ENCODE measurements at places on chromosomes 3 and 15. TPM values are rescaled to one million over a fixed set of nuclear protein-coding genes. Genes with fewer than 3 reads are reported as not detected.

The YEATS2 gene
- 35.4 TPM for total RNA-seq

The HHATL gene
- 18.1 TPM for total RNA-seq

The TTC23 gene
- total RNA-seq, result 17.7 TPM

The B3GALNT1 gene
- 20.4 TPM for total RNA-seq

The KCNAB1 gene
- total RNA-seq, result 4.3 TPM

The MELTF gene
- 6.1 TPM for total RNA-seq

The ATP8B4 gene
- 4.9 TPM for total RNA-seq

The PPCDC gene
- 8.0 TPM for total RNA-seq

The SATB1 gene
- 29.0 TPM for total RNA-seq

DNA sequence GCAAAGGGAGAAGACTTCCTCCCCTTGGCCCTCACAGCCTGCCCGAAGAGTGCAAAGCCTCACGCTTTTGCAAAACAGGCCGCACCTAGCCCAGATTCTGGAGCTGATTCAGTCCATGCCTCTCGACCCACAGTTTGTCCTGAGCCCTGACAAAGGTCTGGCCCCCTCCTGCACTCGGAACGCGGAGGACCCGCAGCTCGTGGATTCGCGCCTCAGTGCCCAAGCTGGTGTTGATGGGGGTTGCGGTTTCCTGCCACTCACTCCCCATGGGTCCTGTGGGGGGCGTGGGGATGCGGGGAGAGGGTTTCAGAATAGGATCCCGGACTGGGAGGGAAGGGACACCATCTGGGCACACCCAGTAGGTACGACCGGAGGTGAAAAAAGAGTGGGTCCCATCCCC lies 594 bp upstream of the CRABP1 start:
- no peak overlapping the region for H3K27ac ChIP-seq
- peaks cover 25% of the 10 kb centered on the region for H3K4me1 ChIP-seq
- H3K27me3 ChIP-seq, result peaks cover 69% of the 10 kb centered on the region
- no peak overlapping the region for H3K4me3 ChIP-seq

DNA sequence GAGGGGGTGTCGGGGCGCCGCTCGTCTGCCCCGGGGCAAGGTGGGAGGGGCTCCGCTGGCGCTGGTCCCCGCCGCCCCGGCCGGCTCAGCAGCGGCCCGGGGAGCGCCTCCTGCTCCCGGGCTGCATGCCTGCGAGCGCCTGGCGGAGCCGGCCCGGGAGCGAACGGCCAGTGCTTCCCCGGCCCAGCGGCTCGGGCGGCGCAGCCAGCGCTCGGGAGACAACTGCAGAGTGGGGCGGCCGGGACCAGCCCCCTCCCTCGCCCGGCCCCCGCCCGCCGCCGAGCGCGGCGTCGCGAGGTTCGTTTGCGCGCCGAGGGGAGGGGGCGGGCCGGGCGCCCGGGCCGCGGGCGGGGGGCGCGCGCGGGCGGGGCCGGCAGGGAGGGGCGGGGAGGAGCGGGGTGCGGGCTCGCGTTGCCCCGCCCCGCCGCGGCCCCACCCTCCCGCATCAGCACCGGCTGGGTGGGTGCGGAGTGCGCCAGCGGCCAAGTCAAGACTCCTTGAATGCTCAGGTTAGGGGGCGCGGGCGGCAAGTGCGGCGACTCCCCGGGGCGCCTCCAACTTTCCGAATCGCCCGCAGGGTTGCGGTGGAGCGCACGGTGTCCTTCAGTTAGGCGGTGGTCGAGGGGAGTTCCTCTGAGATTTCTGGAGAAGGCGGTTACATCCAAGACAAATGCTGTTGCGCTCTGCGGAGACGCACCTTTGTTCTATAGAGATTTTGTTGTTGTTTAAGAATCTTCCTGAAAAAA lies at the start of gene RGMA:
Gene RGMA, minus strand, starts transcription at position 231 of the 746 bp plus-strand sequence. CDS start 279 bp downstream, outside the sequence.
- H3K27ac ChIP-seq, result peak within 1 kb of the TSS; percentile 78
- peaks cover 9% of the 10 kb centered on the region for H3K27me3 ChIP-seq
- peak within 1 kb of the TSS; percentile 77 for H3K4me3 ChIP-seq
- peaks cover 3% of the 10 kb centered on the region for H3K36me3 ChIP-seq
- H3K4me1 ChIP-seq, result peaks cover 20% of the 10 kb centered on the region

DNA sequence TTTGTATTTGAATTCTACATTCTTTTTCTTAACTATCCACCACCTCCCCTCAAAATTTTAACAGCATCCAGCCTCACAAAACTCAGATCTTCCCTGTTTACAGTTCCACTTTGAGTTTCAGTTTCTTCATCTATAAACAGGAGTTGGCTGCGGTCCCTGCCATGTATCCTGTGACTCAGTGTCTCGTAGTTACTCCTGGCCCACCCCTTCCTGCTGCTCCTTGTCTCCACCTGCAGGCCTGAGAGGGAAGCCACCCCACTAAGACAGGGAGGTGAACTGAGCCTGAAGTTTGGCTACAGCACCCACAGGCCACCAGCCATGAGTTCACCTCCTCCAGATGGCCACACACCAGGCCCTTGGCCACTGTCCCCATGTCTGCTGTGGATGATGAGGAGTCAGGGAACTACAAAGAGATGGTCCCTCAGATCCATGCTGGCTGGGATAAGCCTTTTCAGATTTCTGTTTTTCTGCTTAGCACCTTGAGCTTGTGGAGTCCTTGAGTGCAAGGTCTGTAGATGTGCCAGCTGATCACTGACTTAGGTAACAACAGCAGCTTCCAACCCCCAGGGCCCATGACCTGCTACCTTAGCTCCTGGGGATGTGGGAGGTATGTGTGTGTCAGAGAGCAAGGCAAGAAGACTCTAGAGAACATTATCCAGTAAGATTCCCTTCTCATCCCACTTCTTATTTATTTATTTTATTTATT lies 37.5 kb downstream of the CD86 start:
- H3K27ac ChIP-seq, result no peak overlapping the region
- H3K4me3 ChIP-seq, result no peak overlapping the region
- peak; percentile 38 for DNase-seq
- H3K4me1 ChIP-seq, result peaks cover 15% of the 10 kb centered on the region
- H3K27me3 ChIP-seq, result no peaks in the 10 kb centered on the region

DNA sequence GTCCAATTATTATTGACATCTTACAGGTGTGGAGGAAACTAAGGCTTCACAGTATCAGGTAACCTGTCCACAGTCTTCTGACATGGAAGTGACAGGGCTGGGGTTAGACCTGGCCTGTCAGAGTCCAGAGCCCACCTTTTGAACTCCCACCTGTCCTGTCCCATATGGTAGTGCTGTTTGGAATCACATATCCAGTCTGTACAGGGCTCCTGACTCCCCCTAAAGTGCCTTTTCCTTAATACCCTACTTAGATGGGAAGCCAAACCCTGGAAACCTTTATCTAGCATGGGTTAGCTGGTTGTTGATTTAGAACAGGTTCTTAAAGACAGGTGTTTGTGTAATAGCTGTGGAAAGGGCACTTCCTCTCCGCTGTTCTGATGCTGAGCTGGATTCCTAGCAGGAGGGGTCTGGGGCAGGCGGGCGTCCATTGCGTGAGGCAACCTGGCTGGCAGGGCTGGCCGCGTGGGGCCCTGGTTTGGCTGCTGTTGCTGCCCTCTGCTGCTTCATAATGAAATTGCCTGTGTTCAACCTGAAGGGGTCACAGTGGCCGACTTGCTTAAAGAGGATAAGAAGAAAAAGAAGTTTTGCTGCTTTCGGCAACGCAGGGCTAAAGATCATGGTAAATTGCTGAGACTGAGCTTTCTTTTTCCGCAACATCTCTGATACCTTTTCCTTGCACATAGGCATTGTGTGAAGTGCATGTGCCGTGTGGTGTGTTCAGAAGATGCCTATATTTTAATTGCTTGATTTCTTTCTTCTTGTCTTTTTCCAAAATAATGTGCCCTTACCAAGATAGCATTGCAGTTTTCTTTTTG lies 136.2 kb downstream of the CHDH start:
- H3K4me1 ChIP-seq, result peaks cover 7% of the 10 kb centered on the region
- peak; percentile 73 for DNase-seq

DNA sequence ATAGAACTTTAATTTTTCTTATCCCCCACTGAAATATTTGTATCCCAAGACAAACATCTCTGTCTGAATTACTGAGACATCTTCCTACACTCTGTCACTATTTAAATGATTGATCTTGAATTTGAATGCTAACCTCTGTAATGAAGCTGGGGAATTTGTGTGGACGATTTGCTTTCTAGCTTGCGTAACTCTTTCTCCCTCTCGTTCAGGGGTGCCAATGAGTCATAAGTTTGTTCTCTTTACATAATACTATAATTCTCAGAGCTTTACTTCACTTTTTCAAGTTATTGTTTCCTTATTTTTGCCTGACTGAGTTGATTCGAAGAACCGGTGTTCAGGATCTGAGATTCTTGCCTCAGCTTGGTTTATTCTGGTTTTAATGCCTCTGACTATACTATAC lies 783.3 kb upstream of the CADM2 start:
- no peaks in the 10 kb centered on the region for H3K4me1 ChIP-seq
- H3K27me3 ChIP-seq, result no peaks in the 10 kb centered on the region
- H3K4me3 ChIP-seq, result no peak overlapping the region
- no peak for DNase-seq
- H3K36me3 ChIP-seq, result no peaks in the 10 kb centered on the region

DNA sequence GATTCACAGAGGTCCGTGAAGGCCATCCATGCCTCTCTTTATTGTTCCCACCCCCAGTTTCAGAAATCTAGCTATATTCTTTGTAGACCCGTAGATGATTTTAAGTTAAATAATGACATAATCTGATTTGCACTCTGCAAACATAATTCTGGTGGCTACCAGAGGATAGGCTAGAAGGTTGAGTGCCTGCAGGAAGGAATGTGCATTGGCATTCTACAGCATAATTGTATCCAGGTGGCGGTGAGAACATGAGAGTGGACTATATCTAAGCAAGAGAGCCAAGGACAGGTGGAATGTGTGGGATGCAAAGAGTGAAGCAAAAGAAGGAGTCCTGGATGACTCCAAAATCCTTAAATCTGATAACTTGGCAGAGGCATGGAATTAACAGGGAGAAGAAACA lies 298.5 kb upstream of the MME start:
- H3K4me3 ChIP-seq, result no peak overlapping the region
- H3K27ac ChIP-seq, result no peak overlapping the region
- H3K4me1 ChIP-seq, result no peaks in the 10 kb centered on the region
- H3K27me3 ChIP-seq, result no peaks in the 10 kb centered on the region
- DNase-seq, result no peak
- no peaks in the 10 kb centered on the region for H3K36me3 ChIP-seq

DNA sequence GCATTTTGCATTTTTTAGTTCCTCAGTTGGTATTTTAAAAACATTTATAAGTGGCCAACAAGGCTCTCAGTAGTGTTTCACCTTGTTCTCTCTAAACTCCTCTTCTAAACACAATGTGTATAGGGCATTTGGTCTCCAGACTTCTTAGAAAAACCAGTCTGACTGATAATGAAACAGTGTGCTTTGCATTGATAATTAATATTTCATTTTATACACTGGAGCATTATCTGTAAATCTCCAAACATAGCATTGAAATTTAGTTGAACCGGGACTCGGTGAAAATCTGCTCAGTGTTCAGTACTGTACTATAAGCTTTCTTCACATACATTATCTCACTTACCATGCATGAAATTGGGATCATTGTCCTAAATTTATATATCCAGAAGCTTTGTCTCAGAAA lies 53.6 kb downstream of the SETD5 start:
- no peaks in the 10 kb centered on the region for H3K27me3 ChIP-seq
- H3K27ac ChIP-seq, result no peak overlapping the region
- no peak for DNase-seq
- peaks cover 46% of the 10 kb centered on the region for H3K36me3 ChIP-seq
- no peaks in the 10 kb centered on the region for H3K4me1 ChIP-seq

DNA sequence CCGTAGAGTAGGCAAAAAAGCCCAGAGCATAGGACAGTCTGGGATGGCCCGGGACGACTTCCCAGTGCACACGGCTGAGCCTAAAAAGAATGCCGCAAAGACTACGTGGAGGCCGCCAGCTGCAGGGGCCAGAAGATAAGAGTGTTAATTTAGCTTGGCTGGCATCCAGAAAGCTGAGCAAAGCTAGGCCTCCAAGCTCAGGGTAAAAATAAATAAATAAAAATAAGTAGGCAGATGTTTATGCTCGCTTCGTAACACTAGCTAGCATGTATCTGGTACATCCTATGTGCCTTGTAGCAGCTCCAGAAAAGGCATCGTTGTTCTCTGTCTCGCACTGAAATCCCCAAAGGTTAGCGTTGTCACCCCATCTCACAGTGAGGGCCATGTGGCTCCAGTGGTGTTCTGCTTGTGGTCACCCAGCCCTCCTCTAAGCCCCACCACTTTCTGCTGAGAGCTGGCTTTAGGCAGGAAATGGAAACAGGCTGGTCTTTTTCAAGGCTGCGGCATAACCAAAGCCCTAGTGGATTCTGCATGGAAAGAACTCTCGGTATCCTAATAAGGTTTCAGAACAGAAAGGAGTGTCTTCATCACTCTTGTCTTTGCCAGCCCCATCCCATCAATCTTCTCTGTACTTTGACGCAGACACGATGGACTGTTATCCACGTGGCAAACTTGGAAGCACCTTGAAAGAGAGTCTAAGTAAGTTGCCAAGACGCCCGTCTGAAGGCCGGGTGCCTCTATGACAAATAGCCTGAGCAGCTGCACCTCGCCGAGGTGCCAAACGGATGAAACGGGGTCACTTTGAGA lies 58.1 kb upstream of the MEF2A start:
- peak overlapping the region; percentile 86 for H3K27ac ChIP-seq
- no peak overlapping the region for H3K4me3 ChIP-seq
- DNase-seq, result peak; percentile 84
- peaks cover under 1% of the 10 kb centered on the region for H3K27me3 ChIP-seq

DNA sequence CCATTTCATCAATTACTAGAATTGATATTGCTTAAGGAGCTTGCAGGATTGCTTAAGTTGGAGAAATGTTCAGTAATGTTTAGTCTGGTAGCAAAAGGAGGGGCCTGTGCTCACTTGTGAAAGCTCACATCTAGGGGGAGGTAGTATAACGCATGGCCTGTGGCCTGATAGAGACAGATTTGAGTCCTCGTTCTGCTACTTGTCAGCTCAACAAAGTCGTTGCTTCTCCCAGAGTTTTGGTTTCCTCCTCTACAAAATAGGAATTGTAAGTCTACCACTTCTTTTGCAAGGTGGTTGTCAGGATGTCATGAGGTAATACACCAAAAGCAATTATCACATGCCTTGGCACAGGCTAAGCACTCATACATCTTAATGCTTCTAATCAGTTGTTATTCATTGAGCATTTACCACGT lies 1.3 kb downstream of the ST3GAL6 start:
- H3K27me3 ChIP-seq, result no peaks in the 10 kb centered on the region
- H3K27ac ChIP-seq, result no peak overlapping the region
- no peak overlapping the region for H3K4me3 ChIP-seq

DNA sequence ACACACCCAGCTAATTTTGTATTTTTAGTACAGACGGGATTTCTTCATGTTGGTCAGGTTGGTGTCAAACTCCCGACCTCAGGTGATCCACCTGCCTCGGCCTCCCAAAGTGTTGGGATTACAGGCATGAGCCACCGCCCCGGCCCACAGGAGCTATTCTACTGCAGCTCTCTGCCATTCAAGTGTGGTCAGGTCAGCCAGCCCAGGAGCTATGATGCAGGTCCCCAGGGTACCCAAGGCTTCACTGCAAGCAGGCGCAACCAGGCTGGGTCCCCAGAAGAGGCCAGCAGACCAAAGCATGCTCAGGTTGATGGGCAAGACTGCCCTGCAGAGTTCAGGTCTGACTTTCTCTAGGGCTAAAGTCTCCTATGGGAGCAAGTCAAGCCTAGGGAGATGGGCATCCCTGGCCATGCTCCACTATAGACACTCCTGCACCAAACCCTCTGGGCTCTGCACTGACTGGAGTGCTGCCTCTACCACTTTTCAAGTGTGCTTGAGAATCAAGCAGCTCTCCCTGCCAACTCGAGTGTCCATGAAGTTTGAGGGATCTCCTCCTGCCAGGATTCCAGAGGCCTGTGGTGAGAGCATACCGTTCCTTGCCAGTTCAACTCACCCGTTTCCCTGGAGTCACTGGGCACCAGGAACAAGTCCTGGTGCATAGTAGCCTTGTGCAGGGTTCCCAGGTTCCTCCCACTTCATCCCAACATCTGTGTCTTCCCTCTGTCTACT lies 30.9 kb downstream of the MYO9A start:
- no peaks in the 10 kb centered on the region for H3K27me3 ChIP-seq
- peaks cover 3% of the 10 kb centered on the region for H3K36me3 ChIP-seq
- H3K4me3 ChIP-seq, result no peak overlapping the region
- H3K27ac ChIP-seq, result no peak overlapping the region
- DNase-seq, result no peak
